ENCODE measurements at places on chromosomes 16 and 17.
A peak's percentile ranks its signal among the peaks of the same experiment; 100 is the strongest.

- no peak for DNase-seq
Measured at GRCh38 chr17:55458287-55458900, 36.8 kb upstream of the MMD start.

GRCh38 chr16:85227946-85228862 lies 115.9 kb upstream of the CIBAR2 start:
- no peak for DNase-seq

DNA sequence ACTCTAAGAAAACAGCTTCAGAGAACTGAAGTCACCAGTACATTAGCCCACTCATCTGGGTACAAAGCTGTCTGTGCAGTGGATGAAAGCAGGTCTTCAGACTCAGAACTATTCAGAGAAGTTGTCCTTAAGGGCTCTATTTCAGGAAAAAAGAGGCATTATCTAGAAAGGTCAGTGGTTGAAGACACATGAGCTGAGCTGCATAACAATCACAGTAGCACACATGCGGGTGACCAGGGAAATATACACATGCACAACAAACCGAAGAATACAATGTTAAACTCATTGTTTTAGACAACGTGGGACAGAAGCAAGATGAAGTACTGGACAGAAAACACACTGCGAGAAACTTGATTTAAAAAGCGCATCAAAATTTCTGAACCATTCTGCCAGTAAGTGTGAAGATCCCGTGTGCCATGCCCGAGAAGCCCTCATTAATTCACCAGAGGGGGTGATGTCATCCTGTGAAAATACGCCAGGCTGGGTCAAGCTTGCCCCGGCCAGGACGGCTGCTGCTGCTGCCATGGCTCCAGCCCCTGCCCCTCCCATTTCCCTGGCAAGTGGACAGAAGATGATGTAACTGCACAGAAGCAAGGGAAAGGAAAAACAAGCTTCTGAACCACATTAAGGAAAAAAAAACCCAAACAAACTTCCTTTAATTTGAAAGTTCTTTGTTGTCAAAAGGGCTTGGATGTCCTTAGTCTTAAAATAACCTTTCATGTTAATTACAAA lies 10.1 kb downstream of the DYNC1LI2 start:
- peak; percentile 93 for DNase-seq

DNA sequence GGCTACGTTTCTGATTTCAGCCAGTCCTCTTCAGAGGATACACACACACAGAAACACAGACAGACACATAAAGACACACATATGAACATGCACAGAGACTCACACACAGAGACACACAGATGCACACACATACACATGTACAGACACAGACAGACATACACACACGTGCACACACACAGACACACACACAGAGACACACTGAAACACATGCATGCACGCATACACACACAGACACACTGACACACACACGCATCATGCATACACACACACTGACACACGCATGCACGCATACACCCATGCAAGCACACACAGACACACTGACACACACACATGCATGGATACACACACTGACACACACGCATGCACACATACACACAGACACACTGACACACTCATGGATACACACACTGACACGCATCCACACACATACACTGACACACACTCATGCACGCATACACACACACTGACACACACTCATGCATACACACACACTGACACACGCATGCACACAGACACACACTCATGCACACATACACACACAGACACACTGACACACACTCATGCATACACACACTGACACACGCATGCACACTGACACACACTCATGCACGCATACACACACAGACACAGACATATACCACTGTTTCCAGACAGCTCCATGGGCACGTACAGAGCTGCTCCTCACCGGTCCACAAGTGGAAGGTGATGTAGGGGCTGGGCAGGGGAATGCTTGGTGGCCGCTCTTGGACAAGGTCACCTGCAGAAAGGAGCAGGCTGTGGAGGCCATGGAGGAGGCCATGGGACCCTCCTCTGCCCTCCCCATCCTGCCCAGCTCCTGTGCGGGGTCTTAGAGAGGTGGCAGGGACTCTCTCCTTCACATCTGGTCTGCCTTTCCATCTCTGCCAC lies 30.1 kb upstream of the MFSD6L start:
- DNase-seq = no peak

DNA sequence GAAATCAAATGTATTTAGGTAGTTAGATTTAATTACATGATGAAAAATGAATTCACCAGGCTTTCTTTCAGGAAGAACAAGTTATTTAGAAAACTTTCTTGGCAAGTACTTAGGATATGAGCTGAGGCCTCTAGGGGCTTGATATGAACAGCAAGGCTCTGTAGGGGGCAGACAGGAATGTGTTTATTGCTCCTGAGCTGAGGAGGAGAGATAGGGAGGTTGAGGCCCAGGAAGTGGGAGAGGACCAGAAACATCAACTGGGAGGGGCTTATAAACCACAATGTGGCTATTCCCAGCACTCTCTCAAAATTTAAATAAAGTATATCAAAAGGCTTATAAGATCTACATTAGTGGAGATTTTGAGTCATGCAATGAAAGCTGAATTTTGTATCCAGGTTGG lies 154.0 kb upstream of the MAF start:
- no peak for DNase-seq

DNA sequence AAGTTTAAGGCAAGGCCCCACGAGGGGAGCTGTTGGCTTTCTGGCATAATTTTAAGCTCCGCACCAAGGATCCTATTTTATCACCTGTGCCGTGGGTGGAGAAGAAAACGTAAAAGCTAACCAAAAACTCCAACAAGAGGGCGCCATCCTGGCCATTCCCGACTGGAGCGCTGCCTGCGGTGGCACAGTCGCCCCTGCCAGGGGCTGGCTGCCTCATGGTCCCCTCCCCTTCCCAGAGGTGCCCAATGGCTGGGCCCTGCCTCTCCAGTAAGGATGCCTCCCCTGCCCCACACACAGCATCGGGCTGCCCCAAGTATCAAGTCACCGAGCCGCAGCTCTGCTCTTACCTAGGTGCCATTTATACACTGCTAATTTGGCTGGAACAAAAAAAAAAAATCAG lies 36.3 kb downstream of the ZDHHC7 start:
- DNase-seq = no peak

All from cardiac septum (tissue), 1 donor.